ENCODE measurements at places on chromosomes 5 and 9. TPM values are rescaled to one million over a fixed set of nuclear protein-coding genes. Genes with fewer than 3 reads are reported as not detected.

DNA sequence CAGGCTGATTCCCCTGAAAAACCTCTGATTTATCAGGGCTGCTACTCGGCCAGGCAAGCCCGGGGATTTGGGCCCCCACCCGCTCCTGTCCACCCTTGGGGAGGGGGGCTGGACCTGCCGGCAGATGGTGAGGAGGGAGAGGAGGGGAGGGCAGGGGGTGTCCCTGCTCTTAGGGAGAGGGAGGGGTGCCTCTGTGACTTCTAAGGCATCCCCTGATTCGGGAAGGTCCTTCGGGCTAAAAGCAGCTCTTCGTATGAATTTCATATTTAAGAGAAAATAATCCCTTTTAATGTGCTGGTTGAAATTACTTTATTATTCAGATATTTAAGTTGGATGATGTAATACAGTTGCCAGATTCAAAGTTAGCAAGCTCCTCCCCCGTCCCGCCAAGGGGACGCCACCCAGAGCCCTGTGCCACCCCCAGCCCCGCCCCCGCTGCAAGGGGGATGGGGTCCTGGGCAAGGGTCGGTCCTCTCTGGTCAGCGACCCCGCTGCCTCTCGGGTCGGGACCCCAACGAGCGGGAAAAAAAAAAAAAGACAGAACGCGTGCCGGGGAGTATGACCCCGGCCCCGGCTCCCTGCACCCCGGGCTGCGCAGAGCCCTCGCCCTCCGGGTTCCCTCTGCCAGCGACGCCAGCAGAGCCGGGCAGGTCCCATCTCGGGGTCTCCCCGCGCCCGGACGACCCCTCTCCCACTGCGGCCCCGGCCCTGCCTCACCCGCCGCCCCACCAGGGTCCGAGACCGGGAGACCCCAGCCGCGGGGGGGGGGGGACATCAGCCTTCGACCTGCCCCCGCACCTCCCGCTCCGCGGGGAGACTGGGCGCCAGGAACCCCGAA, 12.4 kb downstream of the LHX3 start:
- H3K36me3 ChIP-seq: no peaks in the 10 kb centered on the region
- H3K4me3 ChIP-seq: no peak overlapping the region
- peaks cover 4% of the 10 kb centered on the region for H3K4me1 ChIP-seq

DNA sequence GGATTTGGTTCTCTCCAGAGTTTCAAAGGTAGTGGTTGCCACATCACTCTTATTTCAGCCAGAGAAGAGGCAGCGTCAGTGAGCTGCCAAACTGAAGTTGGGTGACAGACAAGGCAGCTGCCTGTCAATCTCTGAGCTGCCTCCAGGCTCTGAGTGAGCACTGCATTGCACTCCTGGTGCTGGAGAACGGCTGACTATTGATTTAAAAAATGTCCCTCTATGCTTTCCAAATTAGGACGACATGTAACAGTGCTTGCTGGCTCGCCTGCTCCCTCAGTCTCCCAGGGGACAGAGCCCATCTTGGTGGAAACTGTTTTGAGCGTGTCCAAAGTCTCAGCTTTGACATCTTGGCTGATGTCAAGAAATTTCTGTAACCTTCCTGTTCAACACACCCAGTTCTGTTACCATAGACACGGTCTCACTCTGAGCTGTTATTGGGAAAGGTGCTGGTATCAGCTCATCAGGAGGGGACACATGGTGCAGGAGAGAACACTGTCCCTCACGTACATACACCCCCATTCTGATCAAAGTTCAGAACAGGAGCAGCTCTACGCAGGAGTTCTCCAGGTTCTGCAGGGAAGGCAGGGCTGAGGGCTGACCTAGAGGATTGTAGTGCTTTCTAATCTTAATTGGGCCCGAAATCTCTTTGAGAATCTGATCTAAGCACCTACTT, 15.7 kb downstream of the PCDH12 start:
- H3K4me3 ChIP-seq: no peak overlapping the region
- H3K27ac ChIP-seq: no peak overlapping the region
- peaks cover 1% of the 10 kb centered on the region for H3K27me3 ChIP-seq
- DNase-seq: no peak
- H3K4me1 ChIP-seq: peaks cover 2% of the 10 kb centered on the region
- no peaks in the 10 kb centered on the region for H3K36me3 ChIP-seq

DNA sequence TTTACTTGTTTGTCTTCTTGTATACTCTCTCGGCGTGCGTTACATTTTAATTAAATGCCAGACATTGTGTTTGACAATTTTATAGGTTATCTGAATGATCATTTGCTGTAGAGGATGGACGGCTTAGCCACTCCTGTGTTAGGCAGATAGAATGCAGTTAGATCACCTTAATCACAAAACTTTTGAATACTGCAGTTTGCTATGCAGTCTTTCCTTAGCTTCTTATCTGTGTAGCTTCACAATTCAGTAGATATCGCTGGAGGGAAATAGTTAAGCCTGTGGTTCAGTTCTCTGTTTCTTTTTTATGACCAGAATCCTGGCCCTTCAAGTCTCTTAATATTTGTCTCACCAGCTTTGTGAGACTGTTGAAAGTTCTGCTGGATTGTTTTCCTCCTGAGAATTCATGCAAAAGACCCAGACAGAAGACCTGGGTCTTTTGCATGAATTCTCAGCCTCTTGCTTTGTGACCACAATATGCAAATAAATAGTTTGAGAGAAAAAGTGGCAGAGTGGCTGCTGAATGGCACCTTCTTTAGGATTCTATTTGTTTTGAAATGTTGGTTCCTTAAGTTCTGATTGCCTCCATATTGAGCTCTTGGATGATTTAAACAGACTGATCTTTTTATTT, 40.2 kb downstream of the RASA1 start:
- H3K4me1 ChIP-seq: peaks cover 8% of the 10 kb centered on the region
- H3K4me3 ChIP-seq: no peak overlapping the region
- no peaks in the 10 kb centered on the region for H3K27me3 ChIP-seq

NIPAL4 gene
- 0.49 TPM for total RNA-seq

IFNK gene
- total RNA-seq: not detected

DNA sequence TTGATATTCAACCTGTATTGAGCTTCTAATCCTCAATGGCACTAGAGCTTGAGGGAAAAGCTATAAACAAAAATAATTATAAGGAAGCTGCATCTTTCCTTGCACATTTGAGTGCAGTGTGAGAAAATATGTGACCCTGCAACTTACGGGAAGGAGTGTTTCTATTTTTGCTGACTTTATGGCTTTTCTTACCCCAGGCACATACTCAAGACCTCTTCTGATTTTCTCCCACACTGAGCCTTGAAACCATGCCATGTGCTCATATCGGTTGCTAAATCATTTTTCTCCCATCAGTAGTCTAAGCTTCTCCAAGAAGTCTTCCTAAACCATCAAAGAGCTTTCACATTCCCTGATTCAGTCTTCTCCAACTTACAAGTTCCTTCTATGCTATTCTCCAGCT, 91.5 kb downstream of the CDH6 start:
- no peak overlapping the region for H3K4me3 ChIP-seq
- no peaks in the 10 kb centered on the region for H3K36me3 ChIP-seq
- H3K27ac ChIP-seq: no peak overlapping the region
- no peak for DNase-seq

- H3K4me1 ChIP-seq: peaks cover 51% of the 10 kb centered on the region
- no peak overlapping the region for H3K4me3 ChIP-seq
- H3K36me3 ChIP-seq: peaks cover 3% of the 10 kb centered on the region
- no peak for DNase-seq
- H3K27me3 ChIP-seq: no peaks in the 10 kb centered on the region
These were observed 79.1 kb downstream of the ZNF618 start for GRCh38 chr9:113955076-113955752.

DNA sequence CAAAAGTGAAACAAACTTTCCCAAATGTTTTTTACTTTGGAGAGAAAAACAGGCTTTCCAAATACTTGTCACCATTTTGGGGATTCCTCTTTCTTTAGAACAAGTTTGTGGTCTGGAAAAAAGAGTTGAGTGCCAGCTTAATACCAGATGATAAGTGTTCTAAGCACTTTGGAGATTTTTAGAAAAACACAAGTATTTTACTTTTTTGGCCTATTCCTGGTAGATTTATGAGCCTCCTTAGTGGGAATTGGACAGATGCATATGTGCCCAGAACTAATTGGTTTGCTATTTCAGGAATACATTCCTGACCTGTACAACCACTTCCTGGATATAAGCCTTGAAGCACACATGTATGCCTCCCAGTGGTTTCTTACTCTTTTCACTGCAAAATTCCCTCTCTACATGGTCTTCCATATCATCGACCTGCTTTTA, 40.5 kb downstream of the GPR21 start:
- no peaks in the 10 kb centered on the region for H3K27me3 ChIP-seq
- no peak overlapping the region for H3K4me3 ChIP-seq
- H3K4me1 ChIP-seq: peaks cover 18% of the 10 kb centered on the region
- H3K27ac ChIP-seq: no peak overlapping the region
- no peak for DNase-seq

- no peaks in the 10 kb centered on the region for H3K4me1 ChIP-seq
- no peak overlapping the region for H3K4me3 ChIP-seq
- H3K27me3 ChIP-seq: no peaks in the 10 kb centered on the region
- DNase-seq: no peak
These were observed 1413.1 kb upstream of the CDH9 start for GRCh38 chr5:28451483-28451882.

DNA sequence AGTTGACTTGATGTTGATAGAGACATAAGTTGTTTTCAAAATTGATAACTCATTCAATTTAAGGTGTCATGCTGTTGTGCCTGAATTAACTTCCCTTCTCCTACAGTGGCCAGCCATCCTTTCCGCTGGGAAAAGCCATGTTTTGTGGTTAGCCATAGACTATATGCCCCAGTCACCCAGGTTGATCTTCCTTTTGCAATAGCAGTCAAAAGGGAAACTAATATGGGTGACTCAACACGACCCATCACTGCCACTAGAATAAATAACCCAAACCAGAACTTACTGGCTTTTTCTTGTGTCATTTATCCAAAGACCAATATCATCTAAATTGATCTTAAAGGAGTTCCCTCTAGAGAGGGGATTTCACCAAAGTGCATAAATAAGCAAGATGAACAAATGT, 87.4 kb downstream of the PTCD2 start:
- H3K4me3 ChIP-seq: no peak overlapping the region
- H3K36me3 ChIP-seq: peaks cover 2% of the 10 kb centered on the region
- DNase-seq: no peak
- H3K27me3 ChIP-seq: no peaks in the 10 kb centered on the region

DNA sequence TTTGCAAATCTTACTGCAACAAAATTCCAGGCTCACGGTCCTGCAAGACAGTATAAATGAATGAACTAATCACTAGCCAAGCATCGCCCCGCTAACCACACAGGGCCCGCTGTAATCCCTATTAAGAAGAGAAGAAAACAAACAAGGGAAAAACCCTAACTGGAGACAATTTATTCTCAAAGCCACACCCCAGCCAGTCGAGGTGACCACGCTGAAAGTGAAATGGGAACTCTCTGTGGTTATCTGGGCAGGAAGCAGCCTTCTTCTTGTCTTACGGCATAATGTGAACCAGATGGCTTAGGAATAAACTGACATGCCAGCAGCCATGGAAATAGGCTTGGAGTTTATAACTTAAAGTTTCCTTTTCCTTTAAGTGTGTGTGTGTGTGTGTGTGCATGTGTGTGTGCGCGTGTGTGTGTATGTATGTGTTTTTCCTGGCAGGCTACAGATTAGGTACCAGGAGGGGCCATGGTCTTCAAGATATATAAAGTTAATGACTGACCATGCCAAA, 120.2 kb downstream of the SEMA6A start:
- no peak for DNase-seq
- H3K4me3 ChIP-seq: peak overlapping the region; percentile 27
- no peaks in the 10 kb centered on the region for H3K27me3 ChIP-seq
- peaks cover 18% of the 10 kb centered on the region for H3K36me3 ChIP-seq
